ENCODE measurements at places on chromosomes 3 and 15.

- DNase-seq = no peak
These were observed 1.7 kb upstream of the NGLY1 start for GRCh38 chr3:25784971-25785370.

GRCh38 chr3:39177708-39178332 is 14.6 kb downstream of the XIRP1 start:
- peak; percentile 62 for DNase-seq

GRCh38 chr3:14514323-14514720 is 25.8 kb downstream of the GRIP2 start:
- DNase-seq = no peak

DNA sequence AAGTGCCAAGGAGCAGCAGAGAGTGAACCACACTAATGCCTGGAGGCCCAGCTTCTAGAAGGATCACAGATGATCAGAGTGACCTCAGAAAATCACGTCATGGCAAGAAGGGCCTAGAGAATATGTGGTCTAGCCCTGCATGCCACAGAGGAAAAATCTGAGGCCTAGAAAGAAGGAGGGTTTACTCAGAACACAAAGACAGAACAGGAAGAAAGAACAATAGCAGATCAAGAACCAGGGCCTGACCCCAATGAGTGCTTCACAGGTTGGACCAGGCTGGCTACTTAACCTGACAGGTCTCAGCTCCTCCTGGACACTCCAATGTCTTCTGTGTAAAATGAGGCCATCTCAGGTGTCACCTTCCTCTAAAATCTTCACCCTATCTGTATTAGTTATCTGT is 14.2 kb downstream of the RAB6B start:
- DNase-seq = no peak

DNA sequence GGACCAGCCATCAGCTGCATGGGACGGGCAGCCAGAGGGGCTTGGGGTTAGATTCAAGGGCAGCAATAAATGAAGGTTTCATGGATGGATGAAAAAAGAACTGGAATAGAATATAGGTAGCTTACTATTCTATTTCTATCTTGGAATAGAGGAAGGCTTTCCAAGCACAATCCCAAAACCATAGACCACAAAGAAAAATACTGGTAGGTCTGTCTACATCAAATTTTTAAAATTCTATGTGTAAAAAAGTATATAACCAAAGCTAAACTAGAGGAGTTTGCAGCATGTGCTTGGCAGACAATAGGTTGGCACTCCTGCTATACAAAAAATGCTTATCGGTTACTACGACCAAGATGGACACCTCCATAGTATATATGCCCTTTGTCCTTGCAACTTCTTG is 7.2 kb upstream of the FBLN2 start:
- DNase-seq = no peak

DNA sequence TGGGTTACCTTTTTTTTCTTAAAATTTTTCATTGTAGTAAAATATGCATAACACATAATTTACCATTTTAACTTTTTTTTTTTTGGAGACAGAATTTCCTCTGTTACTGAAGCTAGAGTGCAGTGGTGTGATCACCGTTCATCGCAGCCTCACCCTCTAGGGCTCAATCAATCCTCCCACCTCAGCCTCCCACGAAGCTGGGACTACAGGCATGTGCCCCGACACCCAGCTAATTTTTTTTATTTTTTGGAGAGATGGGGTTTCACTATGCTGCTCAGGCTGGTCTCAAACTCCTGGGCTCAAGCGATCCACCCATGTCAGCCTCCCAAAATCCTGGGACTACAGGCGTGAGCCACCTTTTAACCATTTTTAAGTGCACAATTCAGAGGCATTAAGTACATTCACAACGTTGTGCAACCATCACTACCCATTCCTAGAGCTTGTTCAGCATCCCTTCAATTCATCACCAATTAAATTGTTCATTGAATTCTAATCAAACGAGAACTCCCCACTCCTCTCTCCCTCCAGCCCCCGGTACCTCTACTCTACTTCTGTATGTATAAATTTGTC is 44.6 kb downstream of the BHLHE40 start:
- no peak for DNase-seq

DNA sequence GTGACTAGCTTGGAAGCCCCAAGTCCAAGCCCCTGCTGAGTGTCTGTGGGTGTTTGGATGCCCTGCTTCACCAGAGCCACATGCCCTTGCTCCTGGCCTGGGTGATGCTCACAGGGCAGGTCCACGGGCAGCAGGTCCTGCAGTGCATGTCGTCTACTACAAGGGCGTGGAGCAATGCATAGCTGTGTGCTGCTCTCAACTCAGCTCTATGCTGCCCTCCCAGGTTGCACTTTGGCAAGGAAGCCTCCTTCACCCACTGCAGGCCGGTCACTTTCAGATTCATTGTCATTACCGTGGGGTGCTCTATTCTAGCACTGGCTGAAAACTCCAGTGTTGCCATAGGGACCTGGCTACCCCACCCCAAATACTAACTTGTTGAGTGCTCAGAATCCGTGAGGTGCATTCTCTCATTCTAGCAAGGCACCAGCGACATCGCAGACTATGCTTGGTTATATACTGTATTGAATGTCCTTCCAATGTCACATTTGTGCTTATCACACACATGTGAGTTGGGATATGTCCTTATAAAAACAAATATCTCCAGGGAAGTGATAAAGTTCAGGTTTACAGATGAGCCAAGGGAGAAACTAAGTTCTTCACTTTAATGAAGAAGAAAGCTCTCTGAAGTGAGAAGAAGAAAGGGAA is 51.8 kb downstream of the GRAMD1C start:
- no peak for DNase-seq

DNA sequence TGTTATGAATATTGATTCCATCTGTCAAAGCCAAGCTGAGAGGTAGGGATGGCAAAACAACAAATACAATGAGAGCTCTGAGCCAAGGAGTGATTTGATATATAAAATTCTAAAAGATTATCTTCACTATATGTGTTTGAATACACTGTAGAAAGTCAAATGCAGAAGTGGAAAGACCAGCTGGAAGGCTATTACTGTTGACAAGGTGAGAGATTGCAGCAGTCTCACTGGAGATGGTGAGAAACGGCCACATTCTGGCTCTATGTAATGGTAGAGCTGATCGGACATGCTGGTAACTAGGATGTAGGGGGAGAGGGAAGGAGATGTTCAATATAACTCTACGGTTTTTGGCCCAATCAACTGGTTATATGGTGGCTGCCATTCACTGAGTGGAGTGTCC is 434.2 kb upstream of the SUCLG2 start:
- no peak for DNase-seq

GRCh38 chr3:172607305-172608121 is 84.3 kb upstream of the TNFSF10 start:
- peak; percentile 65 for DNase-seq

DNA sequence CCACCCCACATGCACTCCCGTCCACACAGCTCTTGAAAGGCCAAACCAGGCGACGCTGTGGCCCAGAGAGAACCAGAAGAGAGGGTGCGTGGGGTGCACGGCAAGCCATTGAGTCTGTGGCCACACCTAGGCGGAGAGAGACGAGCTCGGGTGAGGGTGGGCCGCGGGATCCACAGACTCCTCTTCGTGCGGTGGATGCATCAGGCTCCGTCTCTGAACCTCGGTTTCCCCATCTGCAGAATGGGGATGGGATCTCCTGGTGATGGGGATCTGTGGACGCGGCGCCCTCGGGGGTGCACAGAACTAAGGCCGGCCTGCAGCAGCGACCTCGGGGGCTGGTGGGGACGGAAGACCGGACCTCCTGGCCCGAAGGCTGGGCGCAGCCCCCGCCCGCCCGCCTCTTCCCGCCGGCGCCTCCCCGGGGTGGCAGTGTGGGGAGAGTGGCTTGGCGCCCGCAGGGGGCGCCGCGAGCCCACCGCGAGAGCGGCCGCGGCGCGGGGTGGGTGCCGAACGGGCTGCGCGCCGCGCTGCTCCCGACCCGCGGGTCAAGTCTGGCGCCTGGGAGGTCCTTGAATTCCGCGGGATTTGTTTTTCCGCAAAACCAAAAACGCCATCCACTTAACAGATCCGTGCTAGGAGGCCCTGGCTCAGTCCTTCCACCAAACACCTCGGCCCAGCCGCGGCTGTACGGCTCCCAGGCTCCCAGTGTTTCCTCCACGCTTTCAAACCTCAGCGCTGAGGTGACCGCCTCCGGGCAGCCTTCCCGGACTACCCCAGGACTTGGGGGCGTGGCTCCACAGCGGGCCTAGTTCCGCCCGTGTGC is 13.2 kb upstream of the ADPGK start:
- DNase-seq = peak; percentile 17

GRCh38 chr3:151351219-151351618 is 21.9 kb upstream of the P2RY13 start:
- DNase-seq = no peak

GRCh38 chr15:78083687-78084448 is 6.4 kb upstream of the TBC1D2B start:
- DNase-seq = no peak

- DNase-seq = peak; percentile 94
These were observed at the start of gene TM4SF1 for GRCh38 chr3:149377408-149378364. Gene TM4SF1, minus strand, starts transcription at chr3:149377649. Its CDS starts 102 bp downstream, at chr3:149377547.

- no peak for DNase-seq
These were observed 299.2 kb downstream of the CNTN3 start for GRCh38 chr3:74315291-74315690.

GRCh38 chr15:38085931-38086568 is 151.6 kb downstream of the TMCO5A start:
- DNase-seq = no peak

DNA sequence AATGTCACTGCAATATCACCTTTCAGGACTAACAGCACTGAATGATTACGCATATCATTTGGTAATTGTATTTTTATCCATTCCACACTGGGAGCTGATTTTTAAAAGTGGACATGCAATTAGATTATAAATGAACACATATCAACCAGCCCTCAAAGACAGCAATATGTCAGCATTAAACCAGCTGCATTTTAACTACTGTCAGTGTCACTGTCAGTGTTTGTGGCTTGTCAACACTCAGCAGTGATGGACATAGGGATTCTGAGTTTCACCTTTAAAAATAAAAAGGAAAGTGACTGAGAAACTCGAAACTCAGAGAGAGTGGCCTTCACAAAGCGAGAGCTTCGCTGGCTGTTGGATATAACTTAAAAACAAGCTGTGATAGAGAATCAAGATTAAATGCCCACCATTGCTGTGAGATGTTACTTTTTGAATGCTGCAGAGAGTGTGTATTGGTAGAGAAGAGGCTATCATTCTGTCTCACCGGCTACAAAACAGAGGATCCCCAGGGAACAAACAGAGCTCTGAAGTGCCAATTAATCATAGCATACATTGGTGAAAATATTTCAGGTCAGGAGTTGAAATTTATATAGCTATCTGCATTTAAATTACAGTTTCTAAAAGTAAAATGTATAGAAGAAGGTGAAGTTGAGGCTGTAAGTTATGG is 635.8 kb downstream of the SQOR start:
- DNase-seq = no peak

- no peak for DNase-seq
These were observed 89.7 kb downstream of the HMG20A start for GRCh38 chr15:77510066-77511057.

- no peak for DNase-seq
These were observed 103.7 kb downstream of the MEIS2 start for GRCh38 chr15:36996538-36997181.

- DNase-seq = no peak
These were observed 196.4 kb upstream of the LPP start for GRCh38 chr3:187957582-187957981.

DNA sequence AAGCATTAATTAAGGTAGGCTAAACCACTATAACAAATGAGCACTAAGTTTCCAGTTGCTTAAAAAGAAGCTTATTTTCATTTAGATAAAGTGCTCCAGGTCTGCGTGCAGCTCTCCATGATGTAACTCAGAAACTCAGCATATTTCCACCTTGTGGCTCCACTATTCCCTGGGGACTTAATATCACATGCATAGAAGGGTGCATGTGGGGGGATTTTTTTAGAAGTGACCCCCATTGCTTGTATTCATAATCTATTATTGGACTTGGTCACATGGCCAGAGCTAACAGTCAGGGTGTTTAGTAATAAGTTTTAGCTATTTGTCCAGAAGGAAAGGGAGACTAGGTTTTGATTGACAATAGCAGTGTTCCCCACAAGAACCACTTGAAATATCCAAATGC is 86.8 kb downstream of the TMCO5A start:
- no peak for DNase-seq

- DNase-seq = peak; percentile 3
These were observed 171.1 kb upstream of the CCDC54 start for GRCh38 chr3:107206141-107206540.

DNA sequence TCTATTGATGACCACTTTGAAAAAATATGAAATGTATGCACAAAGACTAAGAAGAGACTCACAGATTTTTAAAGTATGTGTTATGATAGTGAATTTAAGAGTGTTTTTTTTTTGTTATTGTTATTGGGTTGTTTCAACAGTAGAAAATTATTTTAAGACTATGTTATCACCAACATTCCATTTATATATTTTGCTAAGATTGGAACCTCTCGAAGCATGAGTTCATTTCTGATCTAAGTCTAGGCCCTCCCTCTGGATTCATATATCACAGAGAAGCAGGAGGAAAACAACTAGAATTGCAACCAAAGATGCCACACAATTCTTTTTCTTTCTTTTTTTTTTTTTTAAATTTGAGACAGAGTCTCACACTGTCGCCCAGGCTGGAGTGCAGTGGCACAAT is 46.8 kb downstream of the ITGB5 start:
- DNase-seq = no peak

- DNase-seq = no peak
These were observed 94.8 kb downstream of the FMN1 start for GRCh38 chr15:33099739-33100138.

- DNase-seq = peak; percentile 80
These were observed 315.1 kb downstream of the ZNF385D start for GRCh38 chr3:21435871-21436270.

DNA sequence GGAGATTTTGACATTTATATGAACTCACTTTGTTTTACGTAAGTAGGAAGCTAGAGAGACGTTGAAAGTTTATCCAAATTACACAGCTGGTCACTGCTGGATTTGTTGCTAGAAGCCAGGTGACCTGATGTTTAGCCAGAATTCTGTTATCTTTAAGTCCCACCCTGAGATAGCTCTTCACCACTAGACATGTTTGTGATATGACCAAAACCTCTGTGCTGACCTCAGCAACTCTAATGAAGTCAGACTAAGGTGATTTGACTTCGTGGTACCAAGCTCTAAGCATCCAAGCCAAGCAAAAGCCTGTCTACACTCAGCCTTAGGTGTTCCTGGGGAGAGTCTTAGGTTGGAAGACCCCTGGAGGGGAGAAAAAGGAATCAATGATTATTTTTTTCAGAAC is 102.4 kb downstream of the ARRDC4 start:
- no peak for DNase-seq

- no peak for DNase-seq
These were observed 149.4 kb downstream of the VGLL4 start for GRCh38 chr3:11494131-11494916.

GRCh38 chr3:111732252-111732879 is 126.7 kb upstream of the PHLDB2 start:
- DNase-seq = peak; percentile 50

DNA sequence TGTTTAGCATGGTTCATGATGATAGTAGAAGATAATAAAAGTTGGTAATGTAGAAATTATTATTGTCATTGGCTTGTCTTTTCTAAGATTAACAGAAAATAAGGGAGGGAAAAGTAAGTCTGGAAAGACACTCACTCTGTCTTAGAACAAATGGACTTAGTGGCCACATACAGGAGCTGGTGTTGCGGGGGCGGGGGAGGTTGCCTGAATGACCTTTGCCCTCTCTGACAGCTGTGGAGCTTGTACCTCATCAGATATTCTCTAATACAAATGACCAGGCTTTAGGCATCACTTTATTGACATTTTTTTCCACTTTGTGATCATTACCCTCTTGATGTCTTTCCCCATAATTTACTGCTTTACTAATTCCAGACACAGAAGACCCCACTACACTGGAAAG is 5.9 kb downstream of the TAGLN3 start:
- no peak for DNase-seq

GRCh38 chr3:156350781-156351180 is 204.1 kb downstream of the SSR3 start:
- DNase-seq = no peak
